ENCODE measurements at places on chromosomes 16 and 17.

GRCh38 chr16:57873218-57873617 is 70.9 kb upstream of the KIFC3 start:
- no peak for DNase-seq

DNA sequence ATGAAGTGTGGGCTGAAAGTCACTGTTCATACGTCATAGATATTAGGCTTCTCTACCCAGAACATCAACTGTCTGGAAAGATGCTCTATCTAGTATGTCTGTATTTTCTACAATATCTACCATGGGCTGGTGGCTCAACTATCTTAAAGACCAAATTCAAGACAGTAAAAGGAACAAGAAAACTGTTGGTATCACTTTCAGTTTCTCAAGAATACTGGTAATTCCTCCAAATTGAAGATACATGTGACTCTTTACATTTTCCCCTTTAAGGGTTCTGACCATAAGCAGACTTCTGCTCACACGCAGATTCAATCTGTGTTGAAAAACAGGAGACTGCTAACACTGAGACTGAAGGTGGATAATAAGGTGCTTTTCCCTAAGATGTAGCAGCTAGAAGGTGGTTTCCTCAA is 24.2 kb downstream of the XPO6 start:
- no peak for DNase-seq

GRCh38 chr16:19878757-19879156 is 5.9 kb downstream of the GPRC5B start:
- no peak for DNase-seq

- no peak for DNase-seq
Measured at GRCh38 chr17:73387746-73388577, 76.2 kb upstream of the CDC42EP4 start.

DNA sequence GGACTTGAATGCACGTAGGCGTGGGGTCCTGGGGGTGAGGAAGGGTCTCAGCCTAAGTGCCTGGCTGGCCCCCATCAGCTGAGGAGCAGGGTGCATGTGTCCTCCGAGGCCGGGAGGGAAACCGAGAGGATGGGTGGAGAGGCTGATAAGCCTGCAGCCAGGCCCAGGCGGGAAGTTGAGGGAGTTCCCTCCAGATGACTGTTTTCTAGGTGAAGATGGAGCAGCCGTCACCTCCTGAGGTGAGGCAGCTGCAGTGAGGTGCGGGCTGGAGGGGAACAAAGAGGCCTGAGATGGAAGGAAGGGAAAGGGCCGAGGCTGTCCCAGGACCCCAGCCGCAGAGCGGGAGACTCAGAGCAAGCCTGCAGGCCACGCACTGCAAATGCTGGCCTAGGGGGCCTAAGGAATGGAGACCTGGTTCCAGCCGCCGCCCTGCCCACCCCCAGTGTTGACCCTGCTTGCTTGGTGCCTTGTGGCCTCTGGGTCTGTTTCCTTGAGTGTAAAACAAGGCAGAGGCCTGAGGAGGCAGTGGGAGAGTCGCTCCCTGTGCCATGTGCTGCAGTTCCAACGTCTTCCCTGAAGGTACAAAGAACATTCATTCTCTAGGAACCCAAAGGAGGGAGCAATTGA is 3.0 kb downstream of the PECAM1 start:
- DNase-seq = no peak

GRCh38 chr17:50221864-50222545 is 20.6 kb upstream of the COL1A1 start:
- DNase-seq = no peak

DNA sequence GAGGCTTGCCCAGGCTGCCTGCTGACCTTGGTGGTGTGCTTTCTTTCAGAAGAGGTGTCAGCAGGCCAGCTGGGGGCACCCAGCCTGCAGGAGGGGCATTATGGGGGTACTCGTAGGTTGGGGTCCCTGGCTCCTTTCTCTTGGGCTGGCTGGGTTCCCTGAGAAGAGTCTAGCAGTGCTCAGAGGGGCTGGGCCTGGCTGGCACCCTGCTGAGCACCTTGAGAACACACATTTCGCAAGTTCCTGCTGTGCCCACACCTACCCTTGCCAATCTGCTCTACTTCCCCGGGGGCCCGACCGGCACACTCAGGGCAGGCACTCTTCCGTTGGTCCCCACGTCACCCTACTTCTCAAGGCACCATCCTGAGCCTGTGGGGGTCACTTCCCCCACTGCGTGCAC is 5.1 kb downstream of the CEMP1 start:
- no peak for DNase-seq
